ENCODE measurements at places on chromosomes 4 and X. TPM values are rescaled to one million over a fixed set of nuclear protein-coding genes. Genes with fewer than 3 reads are reported as not detected.

- DNase-seq, result no peak
These were observed 3.0 kb downstream of the GRIPAP1 start for GRCh38 chrX:48999030-48999429.

GRCh38 chr4:189232274-189232673 is 708.4 kb upstream of the FRG1 start:
- no peak for DNase-seq

DNA sequence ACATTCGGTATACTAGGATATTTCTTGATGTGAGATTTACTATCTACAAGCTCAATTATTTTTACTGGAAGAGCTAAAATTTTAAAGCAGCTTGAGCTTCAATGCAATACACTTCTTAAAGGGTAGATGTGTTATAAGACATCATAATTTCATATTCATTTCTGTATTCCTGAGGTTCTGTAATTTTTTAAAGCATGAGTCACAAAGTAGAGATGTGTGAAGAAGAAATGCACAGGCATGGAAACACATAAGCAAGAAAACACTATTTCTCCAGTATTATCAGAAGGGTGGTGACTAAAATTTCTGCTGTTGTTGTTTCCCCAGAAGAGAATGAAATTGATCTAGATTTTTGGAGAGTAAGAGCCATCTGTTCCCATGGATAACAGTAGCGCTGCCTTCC is 72.6 kb downstream of the INPP4B start:
- DNase-seq, result no peak

GRCh38 chr4:70564033-70564432 is 28.0 kb upstream of the AMBN start:
- DNase-seq, result no peak

Gene SERTM2
- not detected for total RNA-seq

Measured in G401 (cell line).